Left lung (tissue), 14 donors: ENCODE measurements at places on chromosomes 11 and 22.

DNA sequence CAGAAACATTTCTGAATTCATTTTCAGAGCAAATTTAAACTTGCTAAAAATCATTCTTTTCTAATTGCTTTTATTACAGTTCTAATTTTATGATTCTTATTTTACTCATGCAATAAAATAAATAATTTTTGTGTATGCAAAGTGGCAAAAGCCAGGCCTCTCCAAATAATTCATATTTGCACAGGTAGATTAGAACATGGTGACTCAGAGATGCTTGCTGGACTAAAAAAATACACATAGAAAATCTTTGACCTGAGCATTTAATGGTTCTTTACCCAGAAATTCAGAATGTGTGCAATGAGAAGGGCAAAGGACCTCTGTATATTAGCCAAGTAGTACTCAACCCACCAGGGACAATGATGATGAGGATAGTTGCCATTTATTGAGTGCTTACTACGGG lies 15.3 kb downstream of the MAP6 start:
- no peak for DNase-seq

DNA sequence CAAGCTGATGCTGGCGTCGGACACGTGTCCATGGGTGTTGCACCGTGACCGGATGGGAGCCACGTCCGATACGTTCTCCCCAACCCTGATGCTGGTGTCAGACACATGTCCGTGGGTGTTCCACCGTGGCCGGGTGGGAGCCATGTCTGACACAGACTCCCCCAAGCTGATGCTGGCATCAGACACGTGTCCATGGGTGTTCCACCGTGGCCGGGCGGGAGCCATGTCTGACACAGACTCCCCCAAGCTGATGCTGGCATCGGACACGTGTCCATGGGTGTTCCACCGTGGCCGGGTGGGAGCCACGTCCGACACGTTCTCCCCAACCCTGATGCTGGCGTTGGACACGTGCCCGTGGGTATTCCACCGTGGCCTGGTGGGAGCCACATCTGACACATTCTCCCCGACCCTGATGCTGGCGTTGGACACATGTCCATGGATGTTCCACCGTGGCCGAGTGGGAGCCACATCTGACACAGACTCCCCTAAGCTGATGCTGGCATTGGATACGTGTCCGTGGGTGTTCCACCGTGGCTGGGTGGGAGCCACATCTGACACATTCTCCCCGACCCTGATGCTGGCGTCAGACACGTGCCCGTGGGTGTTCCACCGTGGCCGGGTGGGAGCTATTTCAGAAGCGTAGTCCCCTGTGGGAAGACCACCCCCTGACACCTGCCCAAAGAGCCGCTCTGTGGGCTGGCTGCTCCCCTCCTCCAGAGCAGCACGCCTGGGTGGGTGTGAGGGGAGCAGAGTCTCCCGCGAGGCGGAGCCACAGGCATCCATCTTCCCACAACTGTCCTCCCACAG lies 20.0 kb downstream of the SELENOO start:
- DNase-seq = no peak

GRCh38 chr11:44243086-44243485 lies 66.9 kb downstream of the ALX4 start:
- no peak for DNase-seq

- peak; percentile 30 for DNase-seq
Observed at GRCh38 chr11:67275606-67276409, 9.5 kb downstream of the GRK2 start.

- no peak for DNase-seq
Observed at GRCh38 chr11:64357904-64358535, 942 bp upstream of the RPS6KA4 start.

DNA sequence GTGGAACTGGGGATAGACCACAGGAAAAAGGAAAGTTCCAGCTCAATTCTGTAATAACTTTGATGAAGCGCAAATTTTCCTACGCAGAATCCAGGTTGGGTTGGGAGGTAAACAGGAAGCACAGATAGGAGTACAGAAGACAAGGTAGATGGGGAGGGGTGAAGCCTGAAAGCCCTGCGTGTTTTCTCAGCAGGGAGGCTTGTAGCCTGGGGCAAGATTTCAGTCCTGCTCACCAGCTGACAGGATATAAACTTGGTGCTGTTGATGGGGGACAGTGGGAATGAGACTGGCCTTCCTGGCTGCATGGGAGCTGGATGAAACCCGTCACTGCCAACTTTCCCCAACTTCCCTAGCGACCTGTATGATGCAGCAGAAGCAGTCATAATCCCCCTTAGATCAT lies 114.9 kb downstream of the ARHGAP32 start:
- no peak for DNase-seq

DNA sequence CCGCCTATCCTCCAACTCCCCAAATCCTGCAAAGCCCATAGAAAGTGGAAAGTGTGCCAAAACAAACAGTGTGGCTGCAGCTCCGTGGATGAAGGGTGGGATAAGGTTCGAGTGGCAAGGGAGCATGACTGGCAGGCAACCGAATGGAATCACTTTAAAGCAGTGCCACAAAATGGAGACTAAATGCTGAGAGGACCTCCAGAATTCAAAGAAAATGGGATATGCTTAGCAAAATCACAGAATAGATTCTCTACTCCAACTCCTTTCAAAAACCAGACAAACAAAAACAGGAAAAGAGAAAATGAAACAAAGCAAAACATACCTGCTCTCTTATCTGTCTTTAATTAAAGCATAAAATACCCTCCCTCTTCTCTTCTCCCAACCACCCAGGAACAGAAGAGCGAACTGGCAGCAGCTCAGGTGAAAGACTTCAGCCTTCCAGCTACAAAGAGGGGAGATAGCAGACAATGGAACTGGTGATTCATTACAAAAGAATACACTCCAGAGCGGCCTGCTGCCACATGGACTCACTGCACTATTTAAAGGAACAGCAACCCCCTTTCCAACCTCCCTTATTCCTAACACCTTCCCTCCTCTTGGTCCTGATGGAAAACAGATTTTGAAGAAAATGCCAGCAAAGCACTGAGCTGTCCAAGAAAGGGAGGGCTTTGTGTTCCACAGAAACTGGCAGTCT lies 118.5 kb downstream of the APOL5 start:
- DNase-seq = peak; percentile 83
